Aorta (tissue), 5 donors: ENCODE measurements at places on chromosomes 6 and 20. TPM values are rescaled to one million over a fixed set of nuclear protein-coding genes. Genes with fewer than 3 reads are reported as not detected.

- DNase-seq = no peak
Measured at GRCh38 chr20:38889792-38890496, 36.3 kb upstream of the FAM83D start.

DNA sequence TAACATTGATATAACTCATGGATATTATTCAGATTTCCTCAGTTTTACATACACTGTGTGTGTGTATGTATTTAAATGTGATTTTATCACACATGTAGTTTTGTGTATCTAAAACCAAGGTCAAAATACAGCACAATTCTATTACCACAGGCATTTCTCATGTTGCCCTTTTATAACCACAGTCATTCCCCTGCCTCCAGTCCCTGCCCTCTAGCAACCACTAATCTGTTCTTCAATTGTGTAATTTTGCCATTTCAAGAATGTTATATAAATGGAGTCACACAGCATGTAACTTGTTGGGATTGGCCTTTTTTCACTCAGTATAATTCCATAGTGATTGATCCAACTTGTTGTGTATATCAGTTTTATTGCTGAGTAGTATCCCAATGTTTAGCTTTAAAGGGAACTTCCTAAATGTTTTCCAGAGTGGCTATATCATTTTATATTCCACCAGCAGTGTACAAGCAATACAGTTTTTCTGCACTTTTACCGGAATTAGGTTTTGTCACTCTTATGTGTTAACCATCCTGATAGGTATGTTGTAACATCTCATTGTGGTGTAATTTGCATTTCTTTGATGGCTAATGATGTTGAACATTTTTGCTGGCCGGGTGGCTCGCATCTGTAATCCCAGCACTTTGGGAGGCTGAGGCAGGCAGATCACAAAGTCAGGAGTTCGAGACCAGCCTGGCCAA, 338.2 kb downstream of the SOX4 start:
- no peak for DNase-seq

DNA sequence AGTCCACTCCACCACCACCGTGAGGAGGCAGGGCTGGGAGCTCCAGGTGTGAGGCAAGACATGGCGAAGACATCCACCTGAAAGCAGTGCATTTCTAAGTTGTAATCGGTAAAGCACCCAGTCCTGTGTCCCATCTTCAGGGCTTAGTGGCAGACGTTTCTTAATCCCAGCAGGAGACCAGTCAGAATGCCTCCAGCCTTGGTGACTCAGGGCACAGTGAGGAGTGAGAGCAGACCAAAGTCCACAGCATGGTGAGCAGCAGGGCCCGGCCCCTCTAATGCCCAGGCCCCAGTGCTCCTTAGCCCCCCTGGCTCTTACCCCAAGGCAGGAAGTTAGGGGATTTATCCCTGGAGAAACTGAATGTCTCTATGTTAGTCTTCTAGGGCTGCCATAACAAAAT, 183.9 kb downstream of the SYNDIG1 start:
- no peak for DNase-seq

The BPI gene
- polyA plus RNA-seq = 0.82 TPM
